ENCODE measurements at places on chromosomes 4 and X.

DNA sequence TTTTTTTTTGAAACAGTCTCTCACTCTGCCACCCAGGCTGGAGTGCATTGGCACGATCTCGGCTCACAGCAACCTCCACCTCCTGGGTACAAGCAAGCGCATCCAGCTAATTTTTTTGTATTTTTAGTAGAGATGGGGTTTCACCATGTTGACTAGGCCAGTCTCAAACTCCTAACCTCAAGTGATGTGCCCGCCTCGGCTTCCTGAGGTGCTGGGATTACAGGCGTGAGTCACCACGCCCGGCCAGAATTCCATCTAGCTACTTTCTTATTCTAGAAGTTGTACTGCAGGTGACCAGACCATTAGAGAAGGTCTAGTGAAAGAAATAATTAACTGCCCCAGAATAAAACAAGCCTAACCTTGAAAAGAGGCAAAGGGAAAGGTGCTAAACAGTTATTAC is 2.3 kb downstream of the LRBA start:
- no peak for DNase-seq

DNA sequence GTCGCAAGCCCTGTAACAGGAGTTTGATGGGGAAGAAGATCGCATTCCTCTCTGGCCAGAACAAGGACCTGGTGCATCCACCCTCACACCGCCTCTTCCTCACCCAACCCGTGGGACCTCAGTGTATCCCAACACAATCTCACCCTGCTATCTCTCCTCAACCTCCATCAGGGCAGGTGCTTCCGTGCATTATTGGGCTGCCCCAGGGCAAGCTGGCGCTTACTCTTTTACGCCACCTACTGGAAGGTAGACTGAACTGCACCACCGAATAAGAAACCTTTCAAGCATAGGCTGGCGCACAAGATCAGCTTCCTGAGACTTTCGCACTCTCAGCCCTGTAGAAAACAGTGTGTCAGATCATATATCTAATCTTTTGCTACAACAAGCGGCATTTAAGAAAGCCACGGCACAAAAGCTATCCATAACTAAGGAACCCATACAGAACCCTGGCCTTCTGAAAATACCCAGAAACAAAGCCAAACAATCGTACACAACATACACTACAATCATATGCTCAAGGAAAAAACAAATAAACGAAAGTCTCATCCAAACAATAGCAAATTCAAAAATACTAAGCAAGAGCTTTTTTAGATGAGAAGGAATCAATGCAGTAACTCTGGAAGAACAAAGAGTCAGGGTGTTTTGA is 209.3 kb downstream of the UGT8 start:
- DNase-seq: no peak

DNA sequence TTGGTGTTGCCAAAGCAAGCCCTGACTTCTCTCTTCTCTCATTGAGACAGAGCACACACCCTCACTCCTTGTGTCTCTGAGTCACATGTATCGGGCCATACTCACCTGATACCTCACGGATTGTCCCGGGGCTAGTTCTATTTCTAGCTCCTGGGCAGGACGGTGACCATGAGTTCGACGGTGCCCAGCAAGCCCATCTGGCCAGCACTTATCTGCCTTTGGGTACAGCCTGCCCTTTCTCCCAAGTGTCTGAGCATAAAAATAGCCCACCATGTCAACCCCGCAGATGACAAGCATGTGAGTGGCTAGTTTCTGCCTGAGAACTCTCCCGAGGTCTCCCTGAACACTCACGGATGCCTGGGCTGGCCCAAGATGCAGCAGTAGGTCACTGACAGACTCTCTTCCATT is 158.5 kb downstream of the DHRSX start:
- no peak for DNase-seq

- no peak for DNase-seq
Measured at GRCh38 chr4:115201042-115201330, 87.6 kb upstream of the NDST4 start.

DNA sequence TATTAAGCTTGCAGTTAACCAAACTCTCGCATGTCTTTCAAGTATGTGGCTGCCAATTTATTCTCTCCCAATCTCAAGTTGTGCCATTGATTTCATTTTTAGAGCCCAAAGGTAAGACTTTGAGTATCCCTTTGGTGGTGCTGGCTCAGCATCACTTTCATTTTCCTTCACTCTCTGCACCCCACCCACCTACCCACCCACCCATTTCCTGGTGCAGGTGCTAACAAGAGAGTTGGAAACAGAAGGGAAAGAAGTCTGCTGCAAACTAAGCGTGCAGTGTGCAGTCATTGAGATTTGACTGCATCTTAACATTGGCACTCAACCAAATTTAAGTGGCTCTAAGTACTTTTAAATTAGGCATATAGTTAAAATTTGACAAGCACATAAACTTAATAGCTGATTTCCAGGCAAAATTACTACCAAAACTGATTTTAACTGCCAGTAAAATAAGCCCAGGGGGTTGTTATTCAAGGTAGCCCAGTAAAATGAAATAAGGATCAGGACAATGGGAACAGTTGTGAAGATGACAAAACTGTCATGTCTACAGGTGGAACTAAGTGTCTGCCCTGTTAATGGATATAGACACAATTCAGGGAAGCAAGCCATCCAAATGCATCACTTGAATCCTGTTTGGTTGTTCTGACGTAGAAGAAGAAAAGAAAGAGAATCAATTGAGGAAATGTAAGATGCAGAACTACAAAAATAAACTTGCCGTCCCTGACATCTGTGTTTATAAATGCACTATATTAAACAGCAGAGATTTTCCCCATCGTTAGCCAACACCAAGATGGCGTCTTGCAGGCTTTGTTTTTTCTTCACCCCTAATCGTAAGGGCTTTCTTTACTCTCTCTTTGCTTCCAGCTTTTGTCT is 184.2 kb downstream of the KDR start:
- no peak for DNase-seq
